ENCODE measurements at places on chromosomes 5 and 9. TPM values are rescaled to one million over a fixed set of nuclear protein-coding genes. Genes with fewer than 3 reads are reported as not detected.

- no peak for DNase-seq
- H3K27me3 ChIP-seq: no peaks in the 10 kb centered on the region
- H3K27ac ChIP-seq: no peak overlapping the region
Measured at GRCh38 chr9:27422279-27422834, 101.7 kb upstream of the IFNK start.

DNA sequence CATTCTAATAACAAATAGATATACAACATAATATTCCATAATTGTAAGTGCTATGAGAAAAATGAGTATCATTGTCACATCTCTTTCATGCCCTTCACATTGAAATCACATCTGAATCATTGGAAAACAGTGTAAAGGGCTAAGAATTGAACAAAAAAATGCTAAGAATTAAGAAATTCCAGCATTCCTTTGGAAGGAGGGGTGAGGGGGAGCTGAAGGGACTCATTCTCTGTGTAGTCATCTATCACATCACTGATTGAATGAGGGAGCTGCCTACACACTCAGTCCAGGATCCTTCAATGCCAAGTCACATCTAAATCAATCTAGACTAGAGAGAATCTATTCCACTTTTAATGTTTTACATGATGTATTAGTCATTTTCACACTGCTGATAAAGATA lies 286.6 kb downstream of the DTWD2 start:
- H3K36me3 ChIP-seq: peaks cover 4% of the 10 kb centered on the region
- no peak overlapping the region for H3K4me3 ChIP-seq
- DNase-seq: no peak
- no peaks in the 10 kb centered on the region for H3K27me3 ChIP-seq
- no peaks in the 10 kb centered on the region for H3K4me1 ChIP-seq

DNA sequence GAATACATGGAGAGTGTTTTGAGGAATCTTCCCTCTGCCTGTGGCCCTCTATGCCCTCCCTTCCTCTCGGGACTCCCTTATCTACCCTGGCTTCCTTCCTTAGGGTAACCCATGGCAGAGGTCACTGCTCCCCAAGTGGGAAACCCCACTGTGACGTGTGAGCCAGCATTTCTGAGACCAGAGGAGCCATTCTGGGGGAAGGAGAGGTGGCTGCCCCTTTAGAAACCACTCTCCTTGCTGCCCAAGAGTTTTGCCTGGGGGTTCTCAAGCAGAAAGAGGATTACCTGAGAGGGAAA lies 23.1 kb downstream of the CCNJL start:
- H3K27me3 ChIP-seq: peaks cover 11% of the 10 kb centered on the region
- DNase-seq: no peak
- no peaks in the 10 kb centered on the region for H3K36me3 ChIP-seq
- H3K4me1 ChIP-seq: no peaks in the 10 kb centered on the region
- no peak overlapping the region for H3K4me3 ChIP-seq
- H3K27ac ChIP-seq: no peak overlapping the region

DNA sequence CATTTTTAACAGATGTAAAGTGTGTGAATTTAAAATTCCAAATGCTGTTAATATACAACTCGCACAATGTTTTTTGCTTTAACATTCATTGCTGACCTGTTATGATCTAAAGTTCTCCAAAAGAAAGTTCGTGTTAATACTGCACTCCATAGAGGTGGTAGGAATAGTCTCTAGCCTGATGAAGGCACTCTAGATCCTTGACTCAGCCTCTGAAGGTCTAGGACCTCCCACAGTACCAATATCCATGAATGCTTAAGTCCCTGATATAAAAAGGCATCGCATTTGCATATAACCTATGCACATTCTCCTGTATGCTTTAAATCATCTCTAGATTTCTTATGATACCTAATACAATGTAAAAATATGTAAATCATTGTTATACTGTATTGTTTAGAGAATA lies 213.6 kb downstream of the EFNA5 start:
- H3K4me3 ChIP-seq: no peak overlapping the region
- H3K36me3 ChIP-seq: no peaks in the 10 kb centered on the region
- no peak for DNase-seq
- H3K4me1 ChIP-seq: no peaks in the 10 kb centered on the region

DNA sequence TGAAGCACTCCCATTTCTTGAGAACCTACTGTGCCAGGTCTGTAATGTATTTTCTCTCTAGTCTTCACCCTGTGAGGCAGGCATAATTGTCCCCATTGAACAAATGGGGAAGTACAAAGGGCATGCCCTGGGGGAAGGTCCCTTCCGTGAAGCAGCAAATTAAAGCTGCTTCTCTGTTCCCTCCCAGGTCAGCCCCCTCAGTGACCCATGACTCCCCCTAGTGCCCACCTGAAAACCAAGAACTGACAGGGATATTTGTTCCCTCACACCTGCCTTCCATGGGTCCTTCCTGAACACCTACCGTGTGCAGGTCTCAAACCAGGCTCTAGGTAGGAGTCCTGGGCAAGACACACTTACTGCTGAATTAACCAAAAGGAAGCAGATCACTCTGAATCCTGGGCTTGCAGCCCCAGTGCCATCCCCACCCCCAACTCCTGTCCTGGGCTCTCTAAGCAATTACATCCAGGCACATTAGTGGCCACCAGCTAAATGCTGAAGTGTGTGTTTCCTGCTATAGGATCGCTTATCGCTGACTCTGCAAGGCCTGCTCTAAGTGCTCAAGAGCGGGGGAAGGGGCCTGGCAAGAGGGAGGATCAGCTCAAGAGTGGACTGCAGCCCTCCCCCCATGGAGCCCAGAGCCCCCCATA lies 254.8 kb downstream of the CDK5RAP2 start:
- H3K4me3 ChIP-seq: no peak overlapping the region
- H3K4me1 ChIP-seq: no peaks in the 10 kb centered on the region
- no peaks in the 10 kb centered on the region for H3K36me3 ChIP-seq
- peaks cover 3% of the 10 kb centered on the region for H3K27me3 ChIP-seq
- no peak overlapping the region for H3K27ac ChIP-seq
- DNase-seq: no peak

- no peak overlapping the region for H3K27ac ChIP-seq
- DNase-seq: no peak
- peaks cover 6% of the 10 kb centered on the region for H3K4me1 ChIP-seq
- H3K36me3 ChIP-seq: no peaks in the 10 kb centered on the region
- no peak overlapping the region for H3K4me3 ChIP-seq
Measured at GRCh38 chr5:603081-603998, 8.8 kb upstream of the CEP72 start.

- no peak overlapping the region for H3K27ac ChIP-seq
- peaks cover 5% of the 10 kb centered on the region for H3K27me3 ChIP-seq
- DNase-seq: no peak
- no peak overlapping the region for H3K4me3 ChIP-seq
- no peaks in the 10 kb centered on the region for H3K36me3 ChIP-seq
- no peaks in the 10 kb centered on the region for H3K4me1 ChIP-seq
Measured at GRCh38 chr5:137220523-137220927, 278.6 kb downstream of the SPOCK1 start.

DNA sequence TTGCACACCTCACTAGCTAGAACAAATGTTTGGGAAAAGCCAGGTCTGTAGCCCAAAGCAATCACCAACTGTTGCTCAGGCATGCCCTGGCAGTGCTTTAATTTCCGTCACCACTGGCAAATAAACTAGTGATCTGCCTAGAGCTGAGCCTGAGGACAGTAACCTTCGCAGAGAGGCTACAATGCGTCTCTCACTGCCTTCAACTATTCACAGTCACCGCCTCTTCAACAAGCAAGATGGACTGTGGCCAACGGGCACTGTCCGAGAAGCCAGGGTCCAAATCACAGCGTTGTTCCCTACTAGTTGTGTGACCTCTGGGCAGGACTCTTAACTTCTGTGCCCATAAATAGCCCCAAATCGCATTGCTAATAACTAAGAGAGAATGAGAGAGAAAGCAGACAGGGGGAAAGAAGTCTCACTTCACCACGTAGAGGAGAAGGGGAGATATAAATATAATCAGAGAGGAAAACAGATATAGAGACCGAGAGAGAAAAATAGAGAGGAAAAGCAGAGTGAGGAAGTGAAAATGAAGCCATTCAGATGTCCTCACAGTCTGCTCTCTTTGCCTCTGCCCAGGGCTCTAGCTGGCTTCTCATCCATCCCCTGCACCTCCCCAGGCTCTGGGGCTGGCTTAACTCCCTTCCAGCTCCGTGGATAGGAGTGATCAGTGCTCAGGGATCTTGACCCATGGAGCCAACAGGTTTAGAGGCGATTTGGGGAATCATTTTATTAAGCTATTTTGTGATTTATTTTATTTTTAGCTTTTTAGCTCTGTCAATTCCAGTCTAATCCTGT lies 157.9 kb downstream of the ZDHHC21 start:
- H3K36me3 ChIP-seq: no peaks in the 10 kb centered on the region
- no peaks in the 10 kb centered on the region for H3K4me1 ChIP-seq
- H3K27ac ChIP-seq: no peak overlapping the region
- no peak overlapping the region for H3K4me3 ChIP-seq
- H3K27me3 ChIP-seq: peaks cover 3% of the 10 kb centered on the region

DNA sequence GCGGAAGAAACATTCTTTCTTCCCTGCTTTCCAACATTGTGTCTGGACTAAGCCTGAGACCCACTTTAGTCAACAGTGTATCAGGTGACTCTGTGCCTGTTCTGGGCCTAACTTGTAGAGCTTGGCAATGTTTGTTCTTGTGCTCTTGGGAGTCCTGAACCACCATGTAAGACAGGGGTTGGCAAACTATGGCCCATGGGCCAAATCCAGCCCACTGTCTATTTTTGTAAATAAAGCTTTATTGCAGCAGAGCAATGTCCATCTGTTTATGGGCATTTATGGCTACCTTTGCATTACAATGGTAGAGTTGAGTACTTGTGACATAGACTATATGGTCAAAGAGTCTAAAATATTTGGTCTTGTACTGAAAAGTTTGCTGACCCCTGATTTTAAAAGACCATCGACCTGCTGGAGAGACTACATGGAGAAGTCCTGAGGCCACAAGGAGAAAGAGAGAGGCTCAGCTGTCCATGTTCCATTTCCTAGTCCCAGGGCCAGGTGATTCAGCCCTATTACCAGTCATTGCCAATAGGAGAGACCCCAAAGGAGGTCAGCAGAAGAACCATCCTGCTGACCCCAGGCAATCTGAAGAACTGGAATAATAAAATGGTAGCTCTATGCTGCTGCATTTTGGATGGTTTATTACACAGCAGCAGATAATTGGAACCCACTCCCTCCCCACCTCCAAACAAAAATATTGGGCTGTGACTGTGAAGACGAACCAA lies 211.3 kb downstream of the AUH start:
- peak overlapping the region; percentile 97 for H3K27ac ChIP-seq
- peaks cover 73% of the 10 kb centered on the region for H3K4me1 ChIP-seq
- peaks cover 9% of the 10 kb centered on the region for H3K36me3 ChIP-seq

Gene TPRN
- 6.7 TPM for total RNA-seq

Gene MAMDC4
- 13.0 TPM for total RNA-seq

Gene FAM53C
- total RNA-seq: 19.2 TPM

All from activated CD4-positive, alpha-beta memory T cell treated with anti-CD3 and anti-CD28 coated beads for 36 hours (primary cell).